Muscle of back (tissue), 13 donors: ENCODE measurements at places on chromosomes 12 and 14. TPM values are rescaled to one million over a fixed set of nuclear protein-coding genes. Genes with fewer than 3 reads are reported as not detected.

DNA sequence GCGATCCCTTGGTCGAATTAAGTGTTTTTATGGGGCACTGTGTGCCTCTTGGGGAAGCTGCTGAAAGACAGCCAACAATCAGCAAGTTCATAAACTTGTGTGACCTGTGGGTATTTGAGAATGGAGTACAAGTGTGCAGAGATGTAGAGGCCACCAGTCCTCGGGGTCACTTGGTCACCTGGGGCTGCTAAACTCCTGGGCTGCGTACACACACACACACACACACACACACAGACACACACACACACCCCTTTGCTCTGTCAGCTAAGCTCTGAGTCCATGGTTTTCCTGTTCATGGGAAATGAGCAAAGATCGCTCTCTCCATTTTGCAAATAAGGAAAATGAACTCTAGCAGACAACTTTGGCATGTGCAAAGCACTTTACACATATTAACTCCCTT is 24.5 kb downstream of the DYRK4 start:
- no peak for DNase-seq

Gene DAO
- 0.13 TPM for polyA plus RNA-seq

Gene ADAM21
- polyA plus RNA-seq, result 0.42 TPM

DNA sequence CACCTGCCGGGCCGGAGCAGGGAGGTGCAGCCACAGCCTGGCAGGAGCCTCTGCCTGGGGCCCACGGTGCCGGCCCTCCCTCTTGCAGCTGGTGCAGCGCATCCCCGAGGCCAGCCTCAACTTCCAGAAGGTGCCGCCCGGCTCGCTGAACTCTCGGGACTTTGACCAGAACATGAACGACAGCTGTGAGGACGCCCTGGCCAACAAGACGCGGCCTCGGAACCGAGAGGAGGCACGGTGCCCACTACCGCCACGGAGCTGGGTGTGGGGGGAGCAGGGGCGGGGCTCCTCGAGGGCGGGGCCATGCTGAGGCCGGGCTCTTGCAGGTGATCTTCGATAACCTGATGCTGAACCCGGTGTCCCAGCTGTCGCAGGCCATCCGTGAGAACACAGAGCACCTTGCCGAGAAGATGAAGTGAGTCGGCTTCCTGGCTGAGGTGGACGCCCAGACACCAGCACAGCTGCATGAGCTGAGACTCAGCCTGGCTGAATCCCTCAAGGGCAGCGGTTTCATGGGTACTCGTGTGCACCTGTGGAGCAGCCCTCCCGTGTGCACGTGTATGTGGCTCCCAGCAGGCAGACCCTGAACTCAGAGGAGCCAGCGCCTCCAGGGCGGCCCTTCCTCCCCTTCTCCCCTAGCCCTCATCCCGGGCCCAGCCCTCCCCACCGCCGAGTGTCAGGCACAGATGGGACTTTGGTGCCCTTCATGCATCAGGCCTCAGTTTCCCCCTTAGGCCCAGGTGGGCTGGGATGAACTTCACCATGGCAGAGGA is 28.6 kb downstream of the CEP170B start:
- DNase-seq, result no peak

DNA sequence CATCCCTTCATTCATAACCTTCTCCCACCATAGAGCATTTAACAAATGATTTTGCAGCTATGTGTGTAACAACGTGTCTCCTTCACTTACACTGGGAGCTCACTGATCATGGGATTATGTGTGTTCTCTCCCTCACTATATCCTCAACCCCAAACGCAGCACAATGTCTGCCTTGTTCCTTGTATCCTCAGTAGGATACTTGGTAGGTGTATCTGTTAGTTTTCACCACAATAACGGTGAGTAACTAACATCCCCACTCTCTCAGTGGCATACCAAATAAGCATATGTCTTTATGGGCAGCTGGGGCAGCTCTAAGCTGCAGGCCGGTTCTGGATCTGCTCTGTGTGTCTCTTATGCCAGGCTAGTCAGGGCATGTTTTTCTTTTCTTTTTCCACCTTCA is 166.7 kb upstream of the PWP1 start:
- DNase-seq, result no peak

- DNase-seq, result no peak
These were observed 3.6 kb downstream of the TTC5 start for GRCh38 chr14:20302042-20302755.

Gene OTX2
- polyA plus RNA-seq, result not detected

GRCh38 chr14:95597784-95598211 is 62.9 kb downstream of the GLRX5 start:
- no peak for DNase-seq

DNA sequence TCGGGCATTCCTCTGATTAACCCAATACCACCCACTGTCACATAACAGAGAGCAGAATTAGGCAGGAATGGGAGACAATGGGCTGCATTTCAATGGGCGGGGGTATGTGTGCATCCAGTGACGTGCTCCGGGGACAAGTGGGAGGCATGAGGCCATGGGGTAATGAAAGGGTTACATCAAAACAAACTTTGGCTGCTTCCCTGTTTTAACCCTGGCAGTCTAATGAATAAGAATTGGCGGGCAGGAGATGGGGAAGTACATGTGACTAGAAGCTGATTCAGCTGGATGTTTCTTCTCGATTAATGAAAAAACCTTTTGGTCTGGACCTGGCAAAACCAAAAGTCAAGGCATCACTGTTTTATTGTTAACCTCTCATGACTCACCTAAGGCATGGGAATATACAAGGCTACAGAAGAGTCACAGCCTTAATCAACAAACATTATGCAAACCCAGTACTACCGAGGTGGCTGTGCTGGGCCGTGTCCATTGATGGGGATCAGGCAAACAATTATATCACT is 44.2 kb downstream of the SOCS2 start:
- no peak for DNase-seq
